Stimulated activated CD8-positive, alpha-beta memory T cell treated with anti-CD3 and anti-CD28 coated beads, Interleukin-4, amount 100 ng/mL, for 1 hour (primary cell): ENCODE measurements at places on chromosomes 5 and 9.
A peak's percentile ranks its signal among the peaks of the same experiment; 100 is the strongest.

- peak; percentile 9 for DNase-seq
Observed at GRCh38 chr9:121698627-121699570, 47.5 kb downstream of the DAB2IP start.

GRCh38 chr5:134446938-134447337 lies 35.3 kb upstream of the CDKN2AIPNL start:
- no peak for DNase-seq

DNA sequence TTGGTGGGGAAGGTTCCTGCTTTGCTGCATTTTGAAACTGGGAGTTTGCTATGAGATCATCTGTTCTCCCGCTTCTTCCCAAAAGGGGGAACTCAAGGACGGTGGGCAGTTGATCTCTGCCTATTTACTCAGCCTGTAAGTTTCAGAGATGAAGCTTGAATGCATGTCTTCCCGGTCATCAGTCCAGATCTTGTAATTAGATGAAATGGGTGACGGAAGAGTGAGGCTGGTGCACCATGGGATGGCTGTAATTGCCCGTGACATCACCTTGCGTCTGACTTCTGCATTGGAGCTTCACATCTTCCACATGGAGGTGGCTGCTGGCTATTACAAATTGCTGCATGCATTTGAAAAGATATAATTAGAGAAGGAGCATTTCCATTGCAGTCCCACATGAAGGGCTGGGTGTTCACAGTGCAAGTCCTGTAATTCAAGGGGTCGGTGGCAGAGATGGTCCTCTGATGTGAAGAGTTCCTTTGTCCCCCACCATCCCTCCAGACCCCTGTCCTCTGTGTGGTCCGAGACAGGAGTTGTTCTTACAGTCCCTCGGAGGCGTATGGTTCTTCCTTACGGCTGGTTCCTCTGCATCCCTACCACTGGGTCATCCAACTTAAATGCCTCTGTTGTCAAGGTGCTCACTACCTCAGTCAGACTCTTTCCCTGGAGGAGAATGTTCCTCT lies 72.9 kb downstream of the ZNF618 start:
- no peak for DNase-seq

DNA sequence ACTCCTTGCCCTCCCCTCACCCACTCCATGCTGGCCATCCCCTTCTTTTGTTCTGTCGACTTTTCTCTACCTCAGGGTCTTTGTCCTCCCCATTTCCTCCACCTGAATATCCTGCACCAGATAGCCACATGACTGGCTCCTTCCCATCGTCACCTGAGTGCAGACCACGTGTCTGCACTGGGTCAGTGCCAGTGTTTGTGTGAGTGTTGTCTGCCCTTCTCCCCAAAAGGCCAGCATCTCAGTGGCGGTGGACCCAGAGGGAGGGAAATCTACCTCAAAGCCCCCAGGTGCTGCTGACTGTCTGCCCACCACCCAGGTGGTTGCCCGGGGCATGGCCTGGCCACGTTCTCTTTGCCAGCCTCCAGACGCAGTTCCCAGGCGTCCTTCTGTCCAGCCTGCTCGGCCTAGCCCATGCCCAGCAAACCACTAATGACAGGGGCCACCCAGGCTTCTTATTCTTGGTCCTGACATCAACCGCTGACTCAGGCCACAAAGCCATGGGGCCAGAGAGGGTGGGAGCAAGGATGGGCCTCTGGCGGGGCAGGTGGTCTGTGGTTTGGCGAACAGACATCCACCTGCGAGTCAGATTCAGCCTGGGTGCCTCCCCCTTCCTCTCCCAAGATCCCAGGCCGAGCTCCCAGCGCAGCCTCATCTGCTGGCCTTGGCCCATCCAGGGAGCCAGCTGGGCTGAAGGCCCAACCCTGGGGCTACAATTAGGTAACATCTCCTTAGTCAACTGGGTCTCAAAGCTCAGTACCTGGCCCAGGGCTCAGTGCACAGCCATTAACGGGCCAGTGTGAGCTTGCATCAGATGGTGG lies 5.5 kb upstream of the NINJ1 start:
- no peak for DNase-seq

GRCh38 chr5:100901821-100902341 lies 1.2 kb downstream of the ST8SIA4 start:
- no peak for DNase-seq

- DNase-seq, result no peak
Observed at GRCh38 chr5:58022055-58022454, 437.8 kb downstream of the PLK2 start.

DNA sequence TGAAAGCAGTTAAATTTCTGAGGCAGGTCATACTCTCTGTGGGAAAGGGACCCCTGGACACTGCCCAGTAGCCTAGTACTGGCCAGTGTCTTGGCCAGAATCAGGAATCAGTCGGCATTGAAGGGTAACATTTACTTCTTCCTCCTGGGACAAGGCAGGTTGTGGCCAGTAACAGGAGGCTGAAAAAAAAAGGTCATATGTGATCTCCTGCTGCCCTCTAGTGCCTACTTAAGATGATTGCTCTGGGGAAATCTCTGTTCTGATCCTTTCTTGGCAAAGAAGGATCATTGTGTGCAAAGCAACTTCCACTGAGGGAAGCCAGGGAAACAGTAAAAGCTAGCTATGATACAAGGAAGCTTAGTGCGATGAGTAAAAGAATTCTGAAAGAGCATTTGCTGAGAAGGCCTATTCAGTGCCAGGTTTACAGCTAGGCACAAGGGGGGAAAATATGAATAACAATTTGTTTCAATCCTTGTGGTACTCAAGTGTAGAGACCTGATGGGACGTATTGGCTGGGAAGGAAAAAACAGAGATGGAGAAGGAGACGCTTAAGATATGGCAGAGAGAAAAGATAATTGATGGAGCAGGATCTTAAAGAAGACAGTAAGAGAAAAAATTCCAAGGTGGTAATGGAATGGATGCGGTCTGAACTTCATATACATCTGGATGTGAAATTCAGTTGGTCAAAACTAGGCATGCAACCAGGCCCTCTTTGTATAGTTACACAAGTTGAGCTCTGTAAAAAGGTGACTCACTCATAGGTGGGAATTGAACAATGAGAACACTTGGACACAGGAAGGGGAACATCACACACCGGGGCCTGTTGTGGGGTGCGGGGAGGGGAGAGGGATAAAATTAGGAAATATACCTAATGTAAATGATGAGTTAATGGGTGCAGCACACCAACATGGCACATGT lies 25.8 kb upstream of the TRIM32 start:
- no peak for DNase-seq

DNA sequence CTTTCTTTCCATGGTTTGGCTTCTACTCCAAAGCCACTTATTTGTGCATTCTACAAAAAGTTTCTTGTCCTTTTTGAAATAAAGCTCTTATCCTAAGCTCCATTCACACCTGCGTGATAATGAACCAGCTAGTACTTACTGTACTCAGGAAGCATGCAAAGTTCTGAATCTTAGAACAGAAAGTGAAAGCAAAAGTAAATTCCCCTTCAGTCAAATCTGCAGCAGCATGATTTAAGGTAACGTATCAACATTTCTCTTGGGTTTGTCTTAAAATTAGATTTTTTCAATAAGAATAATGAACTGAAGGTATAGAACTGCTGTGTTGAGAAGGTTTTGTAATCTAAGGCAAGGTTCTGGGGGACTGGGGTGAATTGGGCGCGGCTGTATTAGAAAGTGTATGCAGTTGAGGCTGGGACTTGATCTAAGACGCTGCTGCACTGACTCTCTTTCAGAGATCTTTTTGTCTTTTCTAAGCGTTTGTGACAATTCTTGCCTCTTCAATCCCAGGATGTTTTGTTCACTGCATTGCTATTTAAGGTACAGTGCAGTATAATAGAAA lies at the start of gene ERAP2:
ERAP2 (plus strand) TSS at position 209 of the 559 bp plus-strand sequence. CDS start 3,186 bp downstream, outside the sequence.
- no peak for DNase-seq

- no peak for DNase-seq
Observed at GRCh38 chr5:133679534-133679933, 67.2 kb upstream of the FSTL4 start.

DNA sequence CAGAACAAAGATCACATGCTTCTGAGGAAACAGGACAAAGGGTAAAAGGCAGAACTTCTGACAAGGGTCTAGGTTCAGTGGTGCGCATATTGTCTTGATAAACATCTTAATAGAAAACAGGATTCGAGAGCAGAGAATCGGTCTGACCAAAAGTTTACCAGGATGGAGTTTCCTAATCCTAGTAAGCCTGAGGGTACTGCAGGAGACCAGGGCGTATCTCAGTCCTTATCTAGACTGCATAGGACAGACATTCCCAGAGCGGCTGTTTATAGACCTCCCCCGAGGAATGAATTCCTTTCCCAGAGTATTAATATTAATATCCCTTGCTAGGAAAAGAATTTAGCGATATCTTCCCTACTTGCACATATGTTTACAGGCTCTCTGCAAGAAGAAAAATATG lies 32.4 kb upstream of the TNFSF8 start:
- DNase-seq, result no peak

- DNase-seq, result no peak
Observed at GRCh38 chr5:95417971-95418370, 26.8 kb downstream of the FAM81B start.

GRCh38 chr5:8730194-8730593 lies 815.7 kb downstream of the SEMA5A start:
- DNase-seq, result no peak

- DNase-seq, result no peak
Observed at GRCh38 chr5:81180780-81181460, 52.2 kb upstream of the CKMT2 start.

DNA sequence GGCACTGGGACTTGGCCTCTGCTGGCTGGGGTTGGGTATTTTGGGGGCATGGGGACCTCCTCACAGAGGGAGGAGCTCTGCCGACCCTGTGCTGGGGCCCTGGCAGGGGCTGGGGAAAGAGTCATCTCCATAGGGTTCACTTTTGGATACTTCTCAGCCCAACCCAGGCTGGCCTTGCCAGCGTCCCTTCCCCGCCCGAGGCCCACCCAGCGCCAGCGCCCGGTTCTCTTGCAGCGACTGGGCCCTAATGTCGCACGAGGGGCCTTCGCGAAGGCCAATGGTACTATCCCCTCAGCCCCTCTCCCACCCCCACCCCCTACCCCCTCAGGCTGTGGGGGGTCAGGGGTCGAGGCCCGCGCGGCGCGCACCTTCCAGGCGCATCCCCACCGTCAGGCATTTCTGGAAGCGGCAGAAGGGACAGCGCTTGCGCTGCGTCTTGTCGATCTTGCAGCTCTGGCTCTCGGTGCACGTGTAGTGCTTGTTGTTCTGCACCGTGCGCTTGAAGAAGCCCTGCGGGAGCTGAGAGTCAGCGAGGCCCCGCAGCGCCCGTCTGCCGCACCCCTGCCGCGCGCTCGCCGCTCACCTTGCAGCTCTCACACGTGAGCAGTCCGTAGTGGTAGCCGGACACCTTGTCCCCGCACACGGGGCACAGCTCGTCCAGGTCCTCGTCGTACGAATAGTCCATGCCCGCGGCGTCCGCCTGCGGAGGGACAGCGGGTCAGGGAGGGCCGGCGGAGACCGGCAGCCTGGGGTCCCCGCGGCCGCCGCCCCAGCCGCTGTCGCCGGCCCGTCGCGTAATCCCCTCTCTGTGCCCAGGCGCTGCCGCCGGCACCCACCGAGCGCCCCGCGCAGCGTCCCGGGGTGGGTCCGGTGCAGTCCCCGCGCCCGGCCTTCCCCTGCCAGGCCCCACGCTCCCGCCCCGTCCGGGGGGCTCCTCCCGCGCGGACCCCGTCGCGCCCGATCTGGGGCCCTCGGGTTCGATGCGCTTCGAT lies 4.2 kb downstream of the NR5A1 start:
- DNase-seq, result no peak

DNA sequence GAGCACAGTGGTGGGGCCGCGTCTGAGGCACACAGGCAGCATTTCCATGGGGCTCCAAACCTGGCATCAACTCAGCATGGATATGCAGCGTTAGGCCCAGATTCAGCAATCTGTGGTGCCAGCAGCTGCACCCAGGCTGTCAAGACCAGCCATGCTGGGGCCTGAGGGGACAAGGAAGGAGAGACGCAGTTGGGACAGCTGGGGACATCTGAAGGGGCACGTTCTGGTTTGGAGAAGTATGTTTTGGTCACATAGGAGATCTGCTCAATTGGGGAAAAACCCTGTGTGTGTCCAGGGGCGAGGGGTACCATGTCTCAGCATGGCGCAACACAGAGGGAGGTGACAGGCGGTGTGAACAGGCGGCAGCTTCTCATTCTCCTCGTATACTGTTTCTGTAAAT lies 66.6 kb upstream of the ECM2 start:
- DNase-seq, result no peak

DNA sequence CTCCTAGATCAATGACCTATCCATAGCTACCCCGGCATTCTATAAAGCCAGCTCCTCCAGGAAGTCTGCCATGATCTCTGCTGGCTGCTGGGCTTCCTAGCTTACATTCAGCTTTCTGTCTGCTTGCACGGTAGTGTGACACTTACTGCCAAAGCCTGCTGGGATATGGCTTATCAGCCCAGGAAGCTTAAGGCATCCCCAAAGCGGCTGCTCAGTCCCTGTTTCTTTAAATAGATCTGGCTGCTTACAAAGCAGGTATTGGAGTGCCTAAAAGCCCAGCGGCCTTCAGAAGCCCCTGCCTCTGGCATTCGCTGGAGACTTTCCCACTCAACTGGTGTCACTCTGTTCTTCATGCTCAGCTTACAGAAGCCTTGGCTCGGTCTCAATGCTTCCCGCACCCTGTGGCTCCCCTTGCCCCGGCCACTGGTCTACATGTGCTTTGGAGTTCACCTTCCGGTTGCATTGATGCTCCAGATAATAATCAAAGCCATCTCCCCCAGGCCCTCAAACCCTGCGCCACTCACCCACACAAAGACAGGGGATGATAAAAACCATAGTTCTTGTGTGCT lies 31.3 kb upstream of the STRBP start:
- no peak for DNase-seq

DNA sequence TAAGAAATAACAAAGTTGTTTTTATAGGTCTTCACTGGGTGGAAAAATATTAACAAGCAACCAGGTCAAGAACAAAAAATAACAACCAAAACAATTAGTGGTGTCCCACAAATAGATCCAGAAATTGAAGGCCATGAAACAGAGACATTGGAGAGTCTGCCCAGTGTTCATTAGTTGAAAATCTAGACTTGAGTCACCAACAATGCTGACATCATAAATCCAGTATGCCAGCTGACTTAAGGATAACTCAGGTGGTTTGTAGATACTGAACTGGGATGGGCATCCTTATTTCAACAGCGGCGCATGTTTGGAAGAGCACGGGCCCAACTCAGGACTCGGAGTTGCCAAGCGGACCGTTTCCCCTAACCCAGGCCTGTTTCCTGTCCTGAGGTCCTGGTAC lies 80.7 kb upstream of the TNFAIP8 start:
- DNase-seq, result no peak

GRCh38 chr5:74631081-74631953 lies 9.2 kb downstream of the ENC1 start:
- DNase-seq, result no peak

- no peak for DNase-seq
Observed at GRCh38 chr9:136239983-136240330, 5.7 kb downstream of the QSOX2 start.

DNA sequence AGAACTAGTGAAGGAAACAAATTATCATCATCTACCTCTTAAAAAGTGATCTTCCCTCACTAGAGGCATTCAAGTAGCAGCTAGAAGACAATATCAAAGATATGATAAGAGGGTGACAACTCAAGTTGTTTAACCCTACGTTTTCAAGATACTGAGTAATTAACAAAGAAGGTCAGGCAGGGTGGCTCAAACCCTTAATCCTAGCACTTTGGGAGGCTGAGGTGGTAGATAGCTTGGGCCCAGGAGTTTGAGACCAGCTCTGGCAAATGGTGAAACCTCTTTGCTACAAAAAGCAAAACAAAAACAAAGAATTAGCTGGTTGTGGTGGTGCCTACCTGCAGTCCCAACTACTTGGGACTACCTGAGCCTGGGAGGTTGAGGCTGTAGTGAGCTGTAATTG lies 408.2 kb upstream of the TUSC1 start:
- no peak for DNase-seq
